Thoracic aorta (tissue), 2 donors: ENCODE measurements at places on chromosomes 6 and 20.

GRCh38 chr6:13454286-13455221, 32.8 kb downstream of the GFOD1 start:
- no peak for DNase-seq

DNA sequence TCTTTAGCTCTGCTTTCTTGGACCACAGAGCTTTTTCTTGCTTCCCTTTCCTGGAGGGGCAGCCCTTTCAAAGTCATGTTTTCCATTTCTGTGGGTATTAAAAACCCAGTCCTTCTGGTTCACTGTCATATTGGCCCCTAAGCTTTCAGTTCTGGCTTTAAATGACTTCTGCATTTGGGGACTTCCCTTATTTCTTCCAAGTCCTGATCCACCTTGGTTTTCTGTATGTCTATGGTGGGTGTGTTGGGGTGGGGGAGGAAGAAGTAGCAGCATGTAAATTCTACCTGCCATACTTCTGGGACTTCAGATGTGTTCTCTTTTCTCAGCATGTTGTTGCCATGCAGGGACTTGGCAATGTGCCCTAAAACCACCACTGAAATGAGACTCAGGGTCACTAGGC, 77.1 kb upstream of the EMILIN3 start:
- DNase-seq: no peak

DNA sequence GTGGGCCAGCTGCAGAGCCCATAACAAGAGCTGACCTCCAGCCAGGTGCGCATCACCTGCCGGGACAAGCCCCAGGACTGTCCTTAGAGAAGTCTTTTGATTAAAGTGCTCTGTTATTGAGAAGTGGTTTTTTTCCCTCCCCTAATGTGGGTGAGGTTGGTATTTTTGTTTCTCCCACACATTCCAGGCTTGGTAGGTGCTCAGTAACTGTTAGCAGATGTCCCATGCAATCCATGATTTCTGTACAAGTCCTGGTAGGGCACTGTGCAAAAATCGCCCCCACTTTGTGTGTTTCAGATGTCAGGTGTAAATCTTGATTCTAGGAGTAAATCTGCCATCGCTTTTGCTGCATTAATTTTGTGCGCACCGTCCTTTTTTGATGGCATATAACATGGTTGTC, 4.7 kb downstream of the FAM210B start:
- DNase-seq: no peak

DNA sequence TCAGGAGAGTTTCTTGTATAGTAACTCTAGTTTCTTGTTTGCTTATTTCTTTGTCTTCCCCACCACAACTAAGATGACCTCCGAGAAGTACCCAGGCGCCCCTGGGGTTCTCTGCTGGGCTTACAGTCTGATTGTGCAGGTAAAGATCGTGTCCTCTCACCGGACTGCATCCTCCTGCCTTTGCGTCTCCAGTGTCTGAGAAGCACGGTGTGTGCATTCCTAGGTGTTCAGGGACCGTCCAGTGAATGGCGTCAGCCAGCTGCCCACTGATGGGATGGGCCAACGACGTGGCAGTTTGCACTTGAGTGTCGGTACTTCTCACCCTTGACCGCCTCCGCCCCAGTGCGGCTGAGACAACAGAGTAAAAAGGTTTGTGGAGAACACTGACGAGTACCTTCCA, 56.0 kb upstream of the NFATC2 start:
- DNase-seq: no peak

- no peak for DNase-seq
These were observed 1.7 kb upstream of the ADGRF5 start for GRCh38 chr6:46923476-46923875.

GRCh38 chr6:41713650-41714291, 21.6 kb downstream of the TFEB start:
- DNase-seq: no peak

DNA sequence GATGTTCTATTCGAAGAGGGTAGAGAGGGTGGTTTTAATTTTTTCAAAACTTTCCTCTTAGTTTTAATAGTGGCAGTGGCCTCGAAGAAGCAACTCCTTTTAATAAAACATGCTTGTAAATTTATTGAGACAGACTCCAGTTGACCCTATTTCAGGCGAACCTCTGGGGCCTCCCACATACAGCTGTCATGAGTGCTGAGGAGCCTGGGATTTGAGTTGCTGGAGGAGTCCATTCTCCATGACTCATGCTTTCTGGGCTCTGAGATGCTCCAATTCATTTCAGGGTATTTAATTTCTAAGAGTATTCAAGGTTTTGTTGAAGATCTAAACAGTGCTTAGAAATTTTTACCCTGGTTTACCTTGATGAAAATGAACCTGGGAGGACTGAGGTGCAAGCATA, 580.4 kb downstream of the CBLN4 start:
- DNase-seq: no peak

- DNase-seq: no peak
These were observed 150.6 kb downstream of the QKI start for GRCh38 chr6:163565140-163565539.

DNA sequence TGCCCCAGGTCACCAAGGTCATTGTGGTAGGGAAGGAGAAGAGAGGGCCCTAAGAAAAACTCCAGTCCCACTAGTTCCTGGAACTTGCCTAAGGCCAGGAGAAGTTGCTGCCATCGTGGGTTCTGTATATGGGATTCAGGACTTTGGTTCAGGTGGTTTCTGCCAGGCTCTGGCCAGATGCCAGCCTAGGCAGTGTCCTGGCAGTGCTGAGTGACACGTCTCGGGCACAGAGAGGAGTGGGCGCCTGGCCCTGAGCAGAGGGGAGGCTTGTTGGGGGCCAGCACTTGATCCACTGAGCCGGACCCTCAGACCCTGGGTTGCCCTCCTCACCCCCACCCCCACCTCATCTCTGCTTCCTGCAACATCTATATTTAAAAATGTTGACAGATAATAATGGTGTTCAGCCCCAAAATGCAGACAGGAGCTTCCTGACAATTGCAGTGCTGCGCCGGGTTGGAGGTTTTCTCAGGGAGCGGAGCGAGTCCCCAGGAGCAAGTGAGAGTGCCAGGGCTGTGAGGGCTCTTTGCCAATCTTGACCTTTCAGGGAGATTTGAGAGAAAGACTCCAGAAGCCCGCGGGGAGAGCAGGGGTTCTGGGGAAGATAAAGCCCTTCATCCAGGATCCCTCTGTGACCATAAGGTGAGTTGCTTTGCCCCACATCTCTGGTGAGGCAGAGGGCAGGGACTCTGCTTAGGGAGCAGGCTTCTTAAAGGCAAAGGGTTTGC, 71.9 kb downstream of the PHACTR3 start:
- no peak for DNase-seq

DNA sequence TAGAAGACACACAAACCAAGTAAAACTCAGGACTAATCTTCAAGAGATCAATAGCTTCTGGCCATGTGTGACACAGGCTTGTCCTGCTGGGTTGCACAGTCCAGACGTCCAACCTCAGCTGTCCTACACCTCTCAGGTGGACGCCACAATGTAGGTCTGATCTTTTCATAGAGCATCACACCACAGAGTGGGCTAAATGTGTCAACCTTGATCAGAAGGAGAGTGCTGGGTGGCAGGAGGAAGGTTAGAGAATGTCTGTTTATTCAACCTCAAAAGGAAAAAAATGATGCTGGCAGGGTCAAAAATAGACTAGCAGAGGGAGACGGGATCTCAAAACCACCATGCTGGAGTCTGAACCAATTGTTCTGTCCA, 41.7 kb downstream of the GFOD1 start:
- DNase-seq: no peak

DNA sequence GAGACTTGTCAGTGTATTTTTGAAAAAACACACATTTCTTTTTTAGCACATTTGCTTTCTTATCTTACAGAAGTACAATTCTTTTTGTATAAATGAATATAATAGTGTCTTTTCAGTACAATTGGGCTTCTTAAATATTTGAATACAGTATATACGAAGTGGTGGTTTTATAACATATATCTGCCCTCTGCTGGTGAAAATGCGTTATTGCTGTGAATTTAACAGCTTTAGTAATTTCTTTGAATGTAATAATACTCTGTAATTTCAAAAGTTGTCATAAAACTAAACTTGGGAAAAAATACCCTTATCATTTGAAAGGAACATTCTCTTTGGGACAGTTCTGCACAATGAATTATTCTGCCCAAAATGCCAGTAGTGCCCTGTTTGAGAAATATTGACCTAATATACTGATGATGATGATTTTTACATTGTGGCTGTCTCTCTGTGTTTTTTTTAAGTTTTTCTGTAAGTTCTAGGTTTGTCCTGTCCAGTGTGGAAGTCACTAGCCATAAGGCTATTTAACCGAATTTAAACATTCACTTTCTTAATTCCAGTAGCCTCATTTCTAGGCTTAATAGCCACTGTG, 19.0 kb downstream of the SMAP1 start:
- no peak for DNase-seq

DNA sequence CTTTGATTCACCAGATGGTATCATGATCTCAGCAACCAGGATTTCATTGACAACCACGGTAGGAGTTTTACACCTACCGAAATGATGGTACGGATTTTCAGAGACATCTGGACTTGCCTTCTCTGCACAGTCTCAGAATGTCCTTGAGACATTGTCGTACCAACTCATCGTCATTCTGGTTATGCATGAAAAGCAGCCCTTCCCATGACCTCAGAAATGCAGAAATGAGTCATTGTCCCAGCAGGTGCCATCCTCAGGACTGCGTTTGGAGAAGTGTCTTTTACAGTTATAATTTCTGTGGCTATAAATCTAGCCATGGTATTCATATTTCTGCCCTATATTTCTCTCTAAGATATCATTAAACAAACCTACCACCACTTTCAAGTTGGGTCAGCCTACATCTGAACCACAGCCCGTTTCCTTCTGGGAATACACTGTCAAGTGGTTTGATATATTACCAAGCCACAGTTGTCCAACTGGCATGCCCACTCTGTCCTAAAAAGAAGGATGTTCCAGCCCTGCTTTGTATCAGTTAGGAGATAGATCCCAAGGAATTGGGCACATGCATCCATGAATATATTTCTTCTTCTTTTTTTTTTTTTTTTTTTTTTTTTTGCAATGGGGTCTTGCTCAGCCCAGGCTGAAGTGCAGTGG, 7.5 kb upstream of the BFSP1 start:
- DNase-seq: no peak

DNA sequence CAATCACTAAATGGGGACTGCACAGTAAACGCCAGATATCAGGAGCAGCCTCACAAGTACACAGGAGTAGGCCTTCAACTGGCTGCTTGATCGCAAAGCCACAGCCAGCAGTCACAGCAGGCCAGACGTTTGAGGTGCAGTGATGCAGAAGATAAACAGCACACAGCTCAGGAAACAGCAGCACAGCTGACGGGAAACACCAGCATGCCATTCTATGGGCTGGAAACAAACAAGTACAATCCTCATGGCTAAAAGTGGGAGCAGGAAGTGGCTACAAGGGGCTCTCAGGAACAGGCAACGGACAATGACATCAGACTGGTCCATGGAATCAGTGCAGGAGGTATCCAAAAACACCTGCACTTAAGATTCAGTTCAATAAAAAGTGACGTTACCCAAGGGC, 111.0 kb downstream of the DTNBP1 start:
- DNase-seq: no peak

GRCh38 chr20:37366743-37367142, 20.8 kb downstream of the SRC start:
- DNase-seq: no peak

DNA sequence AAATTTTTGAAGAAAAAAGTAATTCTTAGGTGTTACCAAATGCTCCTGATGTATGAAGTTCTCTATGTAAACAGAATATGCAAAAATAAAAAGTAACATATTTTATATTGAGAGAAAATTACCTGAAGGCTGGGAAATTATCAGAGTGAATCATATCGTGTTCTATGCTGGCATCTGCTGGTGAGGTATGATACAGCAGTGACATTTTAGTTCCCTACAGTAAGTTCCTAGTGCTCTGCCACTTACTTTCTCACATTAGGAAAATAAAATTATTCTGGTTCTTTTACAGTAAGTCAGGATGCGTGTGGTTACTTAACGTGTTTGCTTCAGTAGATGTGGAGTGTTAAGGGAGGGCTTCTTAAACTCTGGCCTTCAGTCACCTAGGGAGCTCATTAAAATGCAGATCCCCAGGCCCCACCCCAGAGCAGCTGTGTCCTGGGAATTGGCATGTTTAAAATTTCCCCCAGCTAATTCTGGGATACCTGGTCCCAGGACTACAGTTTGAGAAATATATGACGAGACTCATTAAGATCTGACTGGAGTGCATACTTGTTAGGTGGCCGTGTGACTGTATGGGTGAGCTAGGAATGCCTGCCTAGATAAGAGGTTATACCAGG, 3.2 kb downstream of the ACTR5 start:
- DNase-seq: no peak

DNA sequence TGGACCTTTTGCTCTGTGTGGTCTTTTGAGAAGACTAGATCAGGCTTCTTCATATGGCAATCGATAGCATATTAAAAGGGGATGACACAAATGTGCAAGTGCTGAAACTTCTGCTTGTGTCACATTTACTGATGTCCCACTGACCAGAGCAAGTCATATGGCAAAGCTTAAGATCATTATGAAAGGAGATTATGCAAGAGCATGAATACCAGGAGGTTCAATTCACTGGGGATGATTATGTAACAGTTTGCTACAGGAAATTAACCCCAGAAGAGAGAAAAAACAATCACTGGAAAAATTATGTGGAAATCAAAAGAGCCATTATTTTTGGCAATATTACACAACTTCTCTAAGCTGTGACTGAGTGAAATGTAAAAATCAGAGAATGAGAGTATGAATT, 13.7 kb upstream of the PRDM13 start:
- DNase-seq: no peak

- no peak for DNase-seq
These were observed 143.4 kb downstream of the DHX35 start for GRCh38 chr20:39105551-39105950.
